GDM1 (cell line): ENCODE measurements at places on chromosomes 4 and X.

DNA sequence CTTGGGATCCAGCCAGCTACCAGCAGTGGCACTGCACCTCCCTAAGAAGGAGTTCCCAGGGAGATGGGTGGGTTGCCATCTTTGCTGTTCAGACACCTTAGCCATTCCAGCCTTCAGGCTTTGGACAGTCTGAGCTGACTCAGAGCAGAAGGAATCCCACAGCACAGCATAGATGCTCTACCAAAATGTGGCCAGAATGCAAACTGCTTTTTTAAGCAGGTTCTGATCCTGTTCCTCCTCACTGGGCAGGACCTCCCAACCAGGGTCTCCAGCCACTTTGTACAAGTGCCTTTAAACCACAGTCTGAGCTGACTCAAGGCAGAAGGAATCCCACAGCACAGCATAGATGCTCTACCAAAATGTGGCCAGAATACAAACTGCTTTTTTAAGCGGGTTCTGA lies 209.0 kb downstream of the NPNT start:
- DNase-seq, result no peak

- no peak for DNase-seq
Measured at GRCh38 chr4:113962016-113962347, 17.5 kb downstream of the ARSJ start.

GRCh38 chrX:72621625-72622485 lies 49.2 kb upstream of the HDAC8 start:
- DNase-seq, result no peak

- no peak for DNase-seq
Measured at GRCh38 chr4:1400831-1401408, 5.3 kb downstream of the NKX1-1 start.

GRCh38 chrX:30904632-30905031 lies 15.6 kb upstream of the TAB3 start:
- DNase-seq, result no peak

DNA sequence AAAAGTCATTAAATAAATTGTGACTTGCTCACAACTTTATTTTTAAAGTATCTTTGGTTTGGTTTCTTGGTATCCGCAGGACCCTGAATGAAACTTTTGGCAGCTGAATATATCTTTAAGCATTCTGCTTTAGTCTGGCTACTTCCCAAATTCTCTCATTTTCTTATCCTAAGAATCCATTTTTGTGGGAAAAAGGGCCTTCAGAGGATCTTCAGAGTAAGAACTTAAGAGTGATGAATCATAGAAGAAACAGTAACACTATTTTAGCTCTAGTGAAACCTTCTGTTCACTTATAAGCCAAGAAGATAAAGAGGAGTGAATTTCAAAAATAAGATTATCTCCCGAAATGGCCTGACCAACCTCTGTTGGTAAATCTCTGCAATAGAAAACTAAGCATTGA lies 540.6 kb upstream of the MAGEB18 start:
- DNase-seq, result no peak

DNA sequence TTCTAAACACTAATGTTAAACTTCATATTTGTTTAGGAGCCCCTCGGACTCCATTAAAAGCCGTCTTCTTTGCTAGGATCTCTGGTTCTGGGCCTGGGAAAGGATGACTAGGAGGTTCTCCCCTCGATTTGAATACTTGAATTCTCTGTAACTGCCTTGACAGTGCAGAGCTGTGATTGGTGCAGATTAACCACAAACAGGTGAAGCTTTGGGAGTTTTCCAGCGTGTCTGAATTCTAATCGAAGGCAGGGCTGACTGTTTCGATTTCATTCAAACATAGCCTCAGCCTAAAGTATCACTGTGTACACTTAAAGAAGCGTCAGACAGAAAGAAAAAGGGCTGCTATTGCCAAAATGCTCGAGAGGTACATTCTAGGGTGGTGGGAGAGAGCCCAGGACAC lies 29.0 kb downstream of the TFDP3 start:
- DNase-seq, result no peak

GRCh38 chrX:136487647-136488046 lies at the start of gene BRS3:
BRS3 (plus strand) TSS chrX:136487947; CDS start chrX:136488115, 168 bp downstream.
- no peak for DNase-seq

GRCh38 chr4:111837761-111838160 lies 307.5 kb upstream of the FAM241A start:
- no peak for DNase-seq

DNA sequence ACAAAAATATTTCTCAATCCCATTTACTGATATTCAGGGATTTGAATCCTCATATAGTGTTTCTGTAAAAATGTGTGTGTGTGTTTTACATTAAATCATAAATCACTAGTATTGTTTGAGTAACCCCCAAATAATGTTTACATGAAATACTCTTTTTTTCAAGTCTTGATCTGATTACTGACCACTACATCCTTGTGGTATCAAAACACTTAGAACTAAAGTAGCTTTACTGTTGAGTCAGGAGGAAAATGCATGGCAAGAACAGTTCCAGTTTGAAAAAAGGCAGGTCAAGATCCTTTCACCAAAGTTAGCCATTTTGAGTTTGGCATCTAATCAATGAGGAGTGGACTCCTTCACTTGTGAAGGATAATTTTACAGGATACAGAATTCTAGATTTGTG lies 3.6 kb upstream of the WDR19 start:
- no peak for DNase-seq

DNA sequence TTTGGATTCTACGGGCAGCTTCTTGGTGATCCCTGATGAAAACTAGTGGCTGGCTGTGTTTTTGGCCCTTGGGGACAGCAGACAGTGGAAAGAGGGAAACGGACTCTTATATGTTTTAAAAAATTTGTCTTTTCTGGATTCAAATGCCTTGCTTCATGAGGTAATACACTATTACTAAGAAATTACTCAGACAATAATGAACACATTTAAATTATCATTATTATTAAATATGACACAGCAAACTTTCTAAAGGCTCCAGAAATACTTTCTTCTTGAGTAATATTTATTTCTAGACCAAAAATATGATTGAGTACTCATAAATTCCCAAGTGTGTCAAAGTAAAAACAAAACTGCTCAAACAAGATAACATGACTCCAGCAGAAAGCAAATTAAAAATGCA lies 520.7 kb upstream of the AADAT start:
- DNase-seq, result no peak

DNA sequence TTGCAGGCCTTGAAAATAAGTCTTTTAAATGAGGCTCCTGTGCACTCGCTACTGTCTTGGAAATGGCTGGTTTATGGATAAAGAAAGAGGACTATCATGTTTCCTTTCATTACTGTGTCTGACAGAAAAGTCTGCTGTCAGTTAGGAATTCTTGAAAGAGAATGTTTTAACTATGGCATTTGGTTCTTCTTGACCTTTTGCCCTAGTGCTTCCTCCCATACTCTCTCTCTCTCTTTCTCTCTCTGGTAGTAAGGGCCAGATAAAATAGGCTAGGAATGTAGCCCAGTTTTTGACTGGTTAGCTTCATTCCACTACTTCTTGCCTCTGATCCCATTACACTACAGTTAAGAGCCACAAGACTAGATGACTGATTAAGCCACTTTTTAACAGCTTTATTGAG lies 29.8 kb downstream of the YY2 start:
- DNase-seq, result no peak

DNA sequence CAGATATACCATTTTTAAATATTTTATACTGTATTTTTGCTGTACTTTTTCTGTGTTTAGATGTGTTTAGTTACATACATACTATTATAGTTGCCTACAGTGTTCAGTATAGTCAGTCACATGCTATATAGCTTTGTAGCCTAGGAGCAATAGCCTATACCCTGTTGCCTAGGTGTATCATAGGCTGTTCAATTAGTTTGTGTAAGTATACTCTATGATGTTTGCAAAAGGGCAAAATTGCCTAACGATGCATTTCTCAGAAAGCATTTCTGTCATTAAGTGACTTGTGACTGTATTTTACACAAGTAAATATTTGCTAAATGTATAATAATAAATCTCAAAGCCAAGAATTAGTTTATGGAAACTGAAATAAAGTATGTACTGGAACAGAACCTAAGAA lies 9.5 kb downstream of the ETFDH start:
- no peak for DNase-seq

GRCh38 chr4:184409911-184410692 lies 64.2 kb downstream of the IRF2 start:
- DNase-seq, result no peak

- no peak for DNase-seq
Measured at GRCh38 chr4:189088780-189089179, 851.9 kb upstream of the FRG1 start.

DNA sequence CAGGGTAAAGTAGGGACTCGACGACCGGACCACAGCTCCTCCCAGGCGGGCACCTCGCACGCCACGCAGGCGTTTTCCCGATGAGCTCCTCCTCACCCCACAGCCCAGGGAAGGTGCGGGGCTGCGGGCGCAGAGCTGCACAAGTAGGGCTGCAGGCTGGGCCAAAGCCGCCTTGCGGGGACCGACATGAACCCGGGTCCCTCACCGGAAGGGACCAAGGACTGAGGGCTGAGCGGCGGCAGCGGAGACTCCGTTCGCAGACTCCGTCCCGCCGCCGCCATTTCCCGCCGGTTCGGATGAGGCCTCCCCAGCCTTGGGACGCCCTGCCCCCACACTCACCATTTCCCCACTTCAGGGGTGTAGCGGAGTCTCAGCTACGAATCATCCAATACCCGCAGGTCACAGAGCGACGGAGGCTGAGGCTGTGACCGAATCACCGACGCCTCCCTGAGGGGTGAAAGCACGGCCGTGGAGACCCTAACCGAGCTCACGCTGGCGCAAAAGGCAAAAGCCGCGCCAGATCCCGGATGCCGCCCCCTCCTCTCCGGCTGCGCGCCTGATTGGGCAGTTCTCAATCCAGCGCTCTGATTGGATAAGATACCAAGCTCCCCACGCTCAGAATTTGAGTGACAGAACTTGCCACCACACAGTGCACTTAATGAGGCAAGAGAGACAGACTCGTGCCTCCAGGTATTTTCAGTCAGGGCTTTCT lies at the start of gene ZNF732:
Gene ZNF732 (minus strand): TSS at position 506 of the 712 bp plus-strand sequence. CDS start 164 bp downstream, at position 342.
- DNase-seq, result no peak

GRCh38 chrX:88883200-88883599 lies 136.2 kb downstream of the CPXCR1 start:
- DNase-seq, result no peak

GRCh38 chrX:68835104-68835442 lies 6.3 kb downstream of the EFNB1 start:
- DNase-seq, result no peak
